ENCODE measurements at places on chromosomes 11 and 22.
A peak's percentile ranks its signal among the peaks of the same experiment; 100 is the strongest.

DNA sequence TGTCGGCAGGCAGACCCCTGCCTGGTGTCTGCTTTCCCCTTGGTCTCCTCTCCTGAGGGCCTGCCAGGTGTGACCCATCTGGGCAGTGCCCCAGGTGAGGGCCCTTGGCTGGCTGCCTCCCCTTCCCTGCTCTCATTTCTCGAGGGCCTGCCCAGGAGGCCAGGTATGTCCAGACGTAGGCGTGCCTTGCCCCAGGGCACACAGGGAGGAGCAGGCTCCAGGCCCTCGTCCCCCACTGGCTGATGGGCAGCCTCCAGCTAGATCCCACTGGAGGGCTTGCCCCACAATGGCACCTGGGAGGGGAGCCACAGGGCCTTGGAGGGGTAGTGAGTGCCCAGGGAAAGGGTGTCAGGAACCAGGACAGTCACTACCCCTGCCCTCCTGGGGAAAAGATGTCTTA lies 95.9 kb downstream of the CACNA1I start:
- no peak for DNase-seq

GRCh38 chr11:27795955-27796861 lies 96.0 kb upstream of the BDNF start:
- DNase-seq, result no peak

DNA sequence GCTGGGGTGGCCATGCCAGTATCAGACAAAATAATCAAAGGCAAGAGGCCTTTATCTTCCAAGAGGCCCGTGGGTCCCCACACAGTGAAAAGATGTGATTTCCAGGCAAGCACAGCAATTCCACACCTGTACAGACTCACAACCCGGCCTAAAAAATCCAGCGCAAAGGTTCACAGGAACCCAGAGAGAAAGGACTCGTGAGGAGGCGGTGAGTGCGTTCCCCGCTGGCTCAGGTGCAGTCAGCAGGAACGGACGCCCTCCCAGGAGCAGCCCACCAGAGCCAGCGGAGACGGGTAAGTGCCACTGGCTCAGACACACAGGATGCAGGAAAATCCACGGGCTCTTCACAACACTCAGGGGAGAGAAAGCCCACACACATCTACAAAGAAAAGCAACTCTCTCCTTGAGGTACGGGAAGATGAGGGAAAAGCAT lies 4.4 kb downstream of the TOLLIP start:
- no peak for DNase-seq

- DNase-seq, result no peak
Observed at GRCh38 chr11:112811783-112812182, 149.4 kb upstream of the NCAM1 start.

- DNase-seq, result no peak
Observed at GRCh38 chr22:44424867-44425693, 73.0 kb downstream of the RTL6 start.

DNA sequence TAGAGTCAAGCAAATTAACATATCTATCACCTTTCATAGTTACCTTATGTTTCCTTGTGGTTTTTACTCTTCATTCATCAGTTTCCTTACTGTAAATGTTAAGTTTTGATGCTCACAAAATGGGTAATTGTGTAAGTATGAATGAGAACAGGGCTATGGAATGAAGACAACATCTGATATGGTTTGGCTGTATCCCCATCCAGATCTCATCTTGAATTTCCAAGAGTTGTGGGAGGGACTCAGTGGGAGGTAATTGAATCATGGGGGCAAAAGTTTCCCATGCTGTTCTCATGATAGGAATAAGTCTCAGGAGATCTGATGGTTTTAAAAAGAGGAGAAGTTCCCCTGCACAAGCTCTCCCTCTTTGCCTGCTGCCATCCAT lies 107.6 kb downstream of the CCDC34 start:
- peak; percentile 96 for DNase-seq

DNA sequence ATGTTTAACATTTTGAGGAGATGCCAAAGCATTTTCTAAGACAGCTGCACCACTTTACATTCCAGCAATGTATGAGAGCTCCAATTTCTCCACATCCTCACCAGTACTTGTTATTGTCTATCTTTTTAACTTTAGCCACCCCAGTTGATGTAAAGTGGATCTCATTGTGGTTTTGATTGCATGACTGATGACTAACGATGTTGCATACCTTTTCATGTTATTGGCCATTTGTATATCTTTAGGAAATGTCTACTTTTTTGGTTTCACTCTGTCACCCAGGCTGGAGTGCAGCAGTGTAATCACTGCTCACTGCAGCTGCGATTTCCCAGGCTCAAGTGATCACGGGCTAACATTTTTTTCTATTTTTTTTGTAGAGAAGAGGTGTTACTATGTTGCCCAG lies 8.9 kb downstream of the TTC28 start:
- DNase-seq, result no peak

- DNase-seq, result no peak
Observed at GRCh38 chr11:34468209-34468841, 29.6 kb downstream of the CAT start.

DNA sequence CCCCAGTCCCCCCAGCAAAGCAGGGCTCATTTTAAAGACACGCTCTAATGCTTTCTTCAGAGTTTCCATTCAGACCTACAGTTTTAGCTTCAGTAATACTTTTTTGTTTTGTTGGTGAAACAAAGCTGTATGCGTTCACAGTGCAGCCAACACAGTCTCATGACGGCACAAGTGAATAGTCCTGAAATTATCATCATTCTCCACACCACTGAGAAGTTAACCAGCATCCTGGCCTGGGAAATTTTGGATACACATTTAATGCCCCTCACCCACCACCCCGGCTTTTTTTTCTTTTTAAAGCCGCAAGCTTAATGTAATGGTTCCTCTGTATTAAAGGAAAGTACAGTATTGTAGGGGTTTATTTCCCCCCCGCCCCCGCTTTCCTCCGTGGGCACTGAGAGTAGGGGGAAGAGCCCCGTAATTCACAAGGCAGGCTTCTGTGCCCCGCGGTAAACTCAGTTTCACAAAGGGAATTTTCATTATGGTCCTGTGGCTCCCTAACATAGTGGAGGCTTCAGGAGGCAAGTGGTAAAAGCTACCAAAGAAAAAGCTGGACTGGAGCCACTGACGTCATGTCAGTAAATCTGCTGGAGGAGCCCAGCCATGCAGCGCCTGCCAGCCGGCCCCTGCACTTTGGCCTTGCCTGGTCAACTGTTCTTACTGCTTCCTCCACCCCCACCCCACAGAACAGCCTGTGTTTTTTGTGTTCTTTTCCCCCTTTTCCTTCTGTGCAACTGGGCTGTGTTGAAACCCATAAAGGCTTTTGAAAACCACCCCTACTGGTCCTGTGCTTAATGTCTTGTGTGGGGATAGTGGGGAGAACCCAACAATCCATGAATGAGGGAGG lies 18.2 kb downstream of the TEAD1 start:
- DNase-seq, result peak; percentile 89

- peak; percentile 44 for DNase-seq
Observed at GRCh38 chr11:94593030-94593429, 25.9 kb downstream of the PIWIL4 start.
